Non-pigmented ciliary epithelial cell (primary cell): ENCODE measurements at places on chromosomes 3 and 15.

DNA sequence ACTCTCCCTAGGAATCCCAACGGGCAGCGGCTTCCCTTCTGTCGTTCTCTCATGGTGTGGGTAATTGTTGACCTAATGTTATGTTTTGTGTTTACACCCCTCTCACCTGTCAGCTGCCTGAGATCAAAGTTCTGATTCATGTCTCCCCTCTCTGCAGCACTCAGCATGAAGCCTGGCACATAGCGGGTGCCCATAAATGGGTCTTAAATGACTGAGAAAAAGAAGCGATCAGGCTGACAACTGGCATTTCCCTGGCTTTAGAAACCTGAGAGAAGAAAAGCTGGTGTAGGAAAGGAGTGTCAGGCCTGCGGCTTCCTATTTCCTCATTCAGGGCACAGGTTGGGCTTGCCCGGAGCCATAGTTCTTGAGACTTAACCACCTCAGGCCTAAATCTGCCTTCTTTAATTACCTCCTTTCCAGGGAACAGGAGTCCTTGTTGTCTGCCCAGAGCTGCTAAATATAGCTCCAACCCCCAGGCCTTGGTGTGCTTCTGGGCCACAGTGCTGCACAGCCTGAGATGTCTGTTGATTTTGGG, 31.8 kb downstream of the LPP start:
- no peak for DNase-seq

- DNase-seq: no peak
Measured at GRCh38 chr3:66303491-66303901, 82.7 kb downstream of the SLC25A26 start.

DNA sequence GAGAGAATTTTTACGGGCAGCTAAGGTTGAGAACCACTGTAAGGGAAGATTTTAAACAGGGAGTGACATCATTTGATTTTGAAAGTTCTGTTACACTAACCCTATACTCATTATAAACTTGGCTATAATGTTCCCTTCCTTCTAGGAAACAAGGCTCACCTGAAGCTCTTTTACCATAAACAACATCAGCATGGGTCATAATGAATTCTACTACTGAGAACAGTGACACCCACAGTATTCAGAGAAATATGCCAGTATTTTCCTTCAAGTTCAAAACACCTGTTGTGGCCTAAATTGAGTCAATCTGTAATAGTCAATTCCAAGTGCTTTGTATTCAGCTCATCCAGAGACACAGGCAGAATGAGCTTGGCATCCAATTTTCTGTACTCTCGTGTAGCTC, 175.3 kb upstream of the STT3B start:
- no peak for DNase-seq

- peak; percentile 76 for DNase-seq
Measured at GRCh38 chr3:194572143-194572789, 61.0 kb downstream of the TMEM44 start.

- DNase-seq: no peak
Measured at GRCh38 chr3:18808429-18808828, 339.9 kb upstream of the KCNH8 start.

- no peak for DNase-seq
Measured at GRCh38 chr3:191136347-191136746, 62.7 kb upstream of the OSTN start.

DNA sequence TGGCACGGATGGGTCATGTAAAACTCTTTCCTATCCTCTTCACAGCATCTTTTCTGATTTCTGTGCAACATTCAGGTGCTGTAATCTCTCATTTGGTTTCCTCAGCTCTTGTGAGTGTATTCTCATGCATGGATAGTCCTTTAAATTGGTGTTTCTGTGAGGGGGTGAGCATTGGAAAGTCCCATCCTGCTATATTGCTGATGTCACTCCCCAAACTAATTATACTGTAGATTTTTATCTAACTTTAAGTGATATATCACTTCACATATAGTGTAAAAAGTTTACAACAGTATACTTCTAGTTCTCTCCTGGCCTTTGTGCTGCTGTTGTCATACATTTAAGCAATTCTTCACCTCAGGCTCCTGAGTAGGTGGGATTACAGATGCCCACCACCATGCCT, 102.7 kb downstream of the GLDN start:
- DNase-seq: no peak

DNA sequence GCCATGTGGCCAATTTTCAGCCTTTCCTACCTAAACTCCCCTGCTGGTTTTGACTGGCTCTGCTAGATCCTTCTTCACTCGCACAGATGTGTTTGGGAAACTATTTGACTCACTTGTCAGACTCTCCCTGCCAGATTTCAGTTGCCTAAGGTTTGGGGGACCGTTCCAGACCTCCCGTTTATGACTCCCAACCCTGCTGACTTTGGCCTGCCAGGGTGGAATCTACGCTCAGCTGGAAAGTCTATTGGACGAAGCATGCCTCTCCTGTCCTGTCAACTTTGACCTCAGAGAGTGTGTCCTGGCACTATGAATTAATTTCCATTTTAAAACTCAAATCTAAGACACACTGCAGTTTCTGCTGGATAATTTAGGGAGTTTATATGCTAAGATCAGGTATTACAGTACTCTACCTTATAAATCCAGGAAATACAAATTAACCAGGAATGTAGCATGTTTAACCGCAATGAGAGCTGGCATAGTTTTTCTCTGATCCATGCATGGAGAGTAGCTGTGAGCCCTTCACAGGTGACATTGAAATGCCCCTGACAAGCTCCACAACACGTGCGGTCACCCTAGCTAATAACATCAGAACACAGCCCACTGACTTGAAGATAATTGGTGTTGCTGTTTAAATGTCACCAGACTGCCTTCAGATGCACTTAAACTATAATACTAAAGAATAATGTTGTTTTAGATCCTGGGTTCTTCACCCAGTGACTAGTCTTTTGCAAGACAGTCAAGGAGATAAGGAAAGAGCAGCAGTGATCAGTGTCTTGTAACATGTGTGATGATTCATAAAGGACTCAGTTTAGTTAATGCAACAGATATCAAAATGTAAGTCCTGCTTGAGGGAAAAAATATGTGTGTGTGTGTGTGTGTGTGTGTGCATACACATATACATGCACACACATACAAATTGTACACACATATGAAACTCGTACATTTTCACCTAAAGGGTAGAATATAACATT, 223.0 kb upstream of the MCTP2 start:
- no peak for DNase-seq

GRCh38 chr15:55694652-55695150, 48.3 kb downstream of the PRTG start:
- no peak for DNase-seq

DNA sequence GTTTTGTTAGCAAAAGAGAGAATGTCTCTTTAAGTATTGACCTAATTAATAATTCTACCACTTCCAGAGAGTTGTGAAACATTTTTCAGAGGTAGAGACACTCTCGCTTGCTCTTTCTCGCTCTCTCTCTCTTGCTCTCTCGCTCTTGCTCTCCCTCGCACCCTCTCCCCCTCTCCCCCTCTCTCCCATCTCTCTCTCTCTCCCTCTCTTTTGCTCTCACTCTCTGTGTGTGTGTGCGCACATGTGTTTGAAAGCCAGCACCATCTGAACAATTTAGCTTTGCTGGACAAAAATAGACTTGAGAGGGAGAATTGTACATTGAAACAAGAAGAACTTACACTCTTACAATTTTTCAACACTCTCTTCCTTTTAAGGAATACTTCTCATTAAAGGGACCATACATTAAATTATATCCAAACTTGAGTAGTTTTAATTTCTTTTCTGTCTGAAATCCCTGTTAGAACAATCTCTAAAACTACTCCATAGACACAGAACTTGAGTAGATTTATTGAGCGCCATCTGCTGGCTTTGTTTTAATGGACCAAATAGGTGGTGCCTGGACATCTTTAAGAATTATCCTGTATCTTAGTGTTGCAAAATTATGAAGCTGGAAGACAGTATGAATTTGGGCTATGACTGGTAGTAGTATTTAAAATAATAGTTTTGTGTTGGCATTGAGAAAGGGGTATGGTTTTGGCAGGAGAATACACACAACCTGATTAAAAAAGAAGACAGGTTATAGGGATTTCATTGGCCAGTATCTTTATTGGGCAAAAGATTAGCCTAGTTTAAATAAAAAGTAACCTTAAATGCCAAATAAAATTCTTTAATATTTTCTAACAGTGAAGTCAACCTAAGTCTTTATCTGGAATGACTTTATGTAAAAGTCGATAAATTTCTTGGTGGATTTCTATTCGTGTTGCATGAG, 124.6 kb downstream of the AKAP13 start:
- DNase-seq: peak; percentile 41

DNA sequence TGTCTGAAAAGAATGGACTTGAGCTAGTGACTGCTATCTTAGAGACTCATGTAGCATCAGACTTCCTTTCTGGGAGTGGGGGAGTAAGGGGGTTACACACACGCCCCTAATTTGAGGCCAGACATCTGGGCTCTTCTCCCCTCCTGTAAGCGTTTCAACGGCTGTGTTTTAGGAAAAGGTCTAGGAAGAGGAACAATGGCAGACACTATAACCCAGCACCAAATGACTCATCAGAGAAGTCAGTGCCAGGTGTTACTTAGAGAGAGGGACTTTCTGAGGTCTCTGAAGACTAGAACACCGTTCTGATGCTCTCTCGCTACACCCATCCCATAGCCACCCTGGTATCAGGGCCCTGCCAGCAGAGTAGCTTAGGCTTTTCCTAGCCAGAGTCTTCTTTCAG, 65.5 kb downstream of the SSUH2 start:
- no peak for DNase-seq

DNA sequence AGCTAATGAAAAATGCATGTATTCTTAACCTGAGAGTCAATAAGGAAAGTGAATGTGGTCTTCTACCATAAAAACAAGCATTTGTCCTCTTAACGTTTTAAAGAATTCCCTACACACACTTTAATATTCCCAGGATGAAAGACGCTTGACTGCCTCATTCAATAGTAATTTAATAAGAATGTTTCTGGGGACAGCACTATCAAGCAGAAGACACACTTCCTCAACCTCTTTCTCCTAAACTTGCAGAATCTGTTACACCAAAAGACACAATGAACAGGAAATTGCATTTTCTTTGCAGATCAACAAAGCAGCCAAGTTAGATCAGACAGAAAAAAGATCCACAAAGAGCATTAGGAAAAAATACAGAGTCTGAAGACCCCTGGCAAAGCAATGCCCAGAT, 97.7 kb downstream of the PLCH1 start:
- no peak for DNase-seq

DNA sequence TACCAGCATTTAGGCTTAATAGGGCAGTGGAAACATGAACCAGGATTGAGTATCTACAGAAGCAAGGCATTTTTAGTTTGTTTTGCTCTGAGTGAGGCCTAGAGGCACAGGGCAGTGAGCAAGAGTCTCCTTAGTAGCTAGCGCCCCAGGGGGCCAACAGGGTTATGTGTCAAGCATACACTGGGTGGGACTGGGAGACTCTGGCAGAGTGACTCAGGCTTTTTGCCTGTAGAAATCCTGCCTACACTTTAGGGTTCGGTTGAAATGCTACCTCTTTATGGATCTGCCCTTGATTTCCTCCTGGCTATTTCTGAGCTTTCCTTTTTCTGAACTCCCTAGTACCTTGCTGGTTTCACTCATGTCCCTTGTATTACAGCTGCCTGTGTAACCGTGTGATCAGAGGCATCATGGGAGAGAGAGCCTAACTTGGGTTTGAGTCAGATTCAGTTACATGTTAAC, 72.2 kb downstream of the TOP2B start:
- DNase-seq: peak; percentile 70

DNA sequence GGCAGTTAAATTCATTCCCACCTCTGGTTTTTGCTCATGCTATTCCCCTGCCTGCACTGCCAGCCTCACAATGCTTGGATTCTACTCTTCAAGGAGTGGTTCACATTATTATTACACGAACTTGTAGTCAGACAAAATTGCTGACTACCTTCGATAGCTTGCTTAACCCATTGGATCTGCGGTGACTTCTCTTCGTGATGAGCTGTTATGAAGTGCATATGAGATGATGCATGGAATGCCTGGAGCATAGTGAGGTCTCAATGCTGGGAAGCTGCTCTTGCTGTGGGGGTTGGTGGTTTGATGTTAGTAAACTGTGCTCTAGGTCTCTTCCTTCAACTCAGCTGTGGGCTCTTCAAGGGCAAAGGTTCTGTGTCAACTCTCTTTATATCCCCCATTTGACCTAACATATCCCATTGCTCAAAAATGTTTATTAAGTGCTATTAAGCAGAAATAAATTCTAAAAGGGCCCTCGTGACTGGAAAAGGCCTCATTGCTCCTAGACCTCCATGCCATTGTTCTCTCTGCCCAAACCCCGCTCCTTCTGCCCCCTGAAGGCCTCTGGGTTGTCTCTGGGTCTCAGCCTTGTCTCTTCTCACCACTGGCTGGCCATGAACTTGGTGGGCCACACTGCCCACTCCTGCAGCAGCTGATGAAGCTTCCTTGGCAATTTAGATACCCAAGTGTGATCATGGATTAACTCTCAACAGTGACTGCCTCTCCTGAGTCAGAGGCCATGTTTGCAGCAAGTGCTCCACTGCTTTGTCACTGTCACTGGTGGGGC, 4.5 kb upstream of the SLCO2A1 start:
- DNase-seq: peak; percentile 9

GRCh38 chr3:158725348-158726011, 6.8 kb downstream of the RARRES1 start:
- DNase-seq: peak; percentile 99

GRCh38 chr15:43998607-43999006, 171.8 kb downstream of the WDR76 start:
- peak; percentile 59 for DNase-seq

- no peak for DNase-seq
Measured at GRCh38 chr3:133264920-133265319, 134.9 kb upstream of the BFSP2 start.

GRCh38 chr3:134675726-134676256, 25.0 kb upstream of the KY start:
- DNase-seq: no peak
